NCI-H1436 treated with DMSO at 0.1 percent for 48 hours (cell line): ENCODE measurements at places on chromosomes 12 and 14.

DNA sequence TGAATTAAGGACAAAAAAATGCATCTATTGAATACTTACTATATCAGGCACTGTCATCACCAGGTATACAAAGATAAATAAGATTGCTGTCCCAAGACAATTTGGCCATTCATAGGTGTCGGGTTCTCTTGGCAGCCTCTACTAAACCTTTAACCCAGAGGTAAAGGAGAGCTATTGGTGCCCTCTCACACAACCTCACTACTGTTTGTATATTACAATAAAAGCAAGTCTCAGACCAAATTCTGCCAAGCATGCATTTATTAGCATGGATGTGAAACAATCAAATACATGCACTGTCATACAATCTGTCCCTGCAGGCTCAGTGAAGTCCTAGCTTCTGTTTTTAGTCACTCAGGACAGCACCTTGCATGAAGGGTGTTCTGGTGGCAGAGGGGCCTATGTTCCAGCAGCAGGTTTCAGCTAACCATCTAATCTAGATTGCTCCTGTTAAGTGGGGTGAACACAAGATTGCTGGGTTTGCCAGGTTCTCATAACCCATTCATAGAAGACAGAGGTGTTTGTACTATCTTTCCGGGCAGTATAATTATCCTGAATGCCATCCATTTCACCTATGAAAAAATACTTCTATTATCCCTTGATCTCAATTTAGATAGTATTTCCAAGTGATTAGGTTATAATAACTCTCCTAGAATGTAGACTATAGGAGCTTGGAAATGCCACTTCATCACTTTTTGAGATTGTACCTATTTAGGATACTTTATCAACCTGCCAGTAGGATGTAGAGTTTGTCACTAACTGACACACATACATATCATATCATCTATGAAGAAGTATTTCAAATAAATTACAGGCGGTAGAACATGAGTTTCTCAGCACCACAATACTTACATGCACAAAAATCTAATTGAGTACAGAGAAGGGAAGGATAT, 254.0 kb upstream of the KRR1 start:
- no peak for DNase-seq

DNA sequence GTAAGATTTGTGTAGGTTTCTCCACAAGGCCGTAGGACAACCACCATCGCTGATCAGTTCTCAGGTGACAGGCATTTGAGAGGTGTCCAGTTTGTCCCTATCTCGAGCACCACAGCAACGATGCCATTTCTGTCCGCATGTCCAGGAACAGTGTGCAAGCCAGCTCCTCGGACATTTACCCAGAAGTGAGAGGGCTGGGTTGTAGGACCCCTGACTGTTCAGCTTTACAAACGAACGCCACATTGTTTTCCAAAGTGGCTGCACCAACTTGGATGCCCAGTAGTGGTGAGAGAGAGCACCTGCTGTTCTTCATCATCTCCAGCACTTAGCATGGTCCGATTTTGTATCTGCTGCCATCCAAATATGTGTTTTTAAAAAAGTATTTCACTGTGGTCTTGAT, 38.6 kb downstream of the CYP46A1 start:
- no peak for DNase-seq

DNA sequence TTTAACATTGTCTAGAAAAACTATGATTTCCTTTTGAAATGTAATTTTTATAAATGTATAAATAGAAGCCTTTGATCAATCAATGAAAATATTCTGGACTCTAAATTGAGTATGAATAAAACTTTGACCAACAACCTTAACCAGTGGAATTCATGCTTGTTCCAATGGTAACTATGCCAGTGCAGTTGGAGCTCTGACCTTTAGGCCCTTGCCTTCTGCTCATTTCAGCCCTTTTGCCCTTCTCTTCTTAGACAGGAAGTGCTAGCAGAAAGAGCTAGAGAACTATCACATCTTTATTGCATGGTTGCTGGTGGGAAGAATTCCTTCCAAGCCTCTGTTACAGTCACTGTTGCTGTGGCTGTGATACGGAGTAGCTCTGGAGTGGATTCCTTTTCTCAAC, 39.7 kb downstream of the TTC8 start:
- no peak for DNase-seq

DNA sequence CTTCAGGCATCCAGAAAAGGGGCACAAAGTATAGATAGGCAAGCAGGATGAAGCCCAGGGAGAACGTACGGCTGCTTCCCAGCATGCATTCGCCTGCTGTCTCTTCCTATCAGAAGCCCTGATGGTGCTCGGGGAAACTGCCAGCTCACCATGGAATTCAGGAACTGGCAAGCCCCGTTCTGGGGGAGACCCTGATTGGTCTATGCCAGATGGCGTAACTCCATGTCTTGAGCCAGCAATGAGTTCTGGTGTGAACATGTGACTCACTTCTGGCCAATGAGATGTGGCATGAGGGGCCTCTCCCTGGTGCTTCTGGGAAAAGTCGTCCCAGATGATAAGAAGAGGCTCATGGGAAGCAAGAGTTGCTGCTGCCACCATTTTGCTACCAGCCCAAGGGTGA, 270.8 kb downstream of the BCL11B start:
- no peak for DNase-seq

DNA sequence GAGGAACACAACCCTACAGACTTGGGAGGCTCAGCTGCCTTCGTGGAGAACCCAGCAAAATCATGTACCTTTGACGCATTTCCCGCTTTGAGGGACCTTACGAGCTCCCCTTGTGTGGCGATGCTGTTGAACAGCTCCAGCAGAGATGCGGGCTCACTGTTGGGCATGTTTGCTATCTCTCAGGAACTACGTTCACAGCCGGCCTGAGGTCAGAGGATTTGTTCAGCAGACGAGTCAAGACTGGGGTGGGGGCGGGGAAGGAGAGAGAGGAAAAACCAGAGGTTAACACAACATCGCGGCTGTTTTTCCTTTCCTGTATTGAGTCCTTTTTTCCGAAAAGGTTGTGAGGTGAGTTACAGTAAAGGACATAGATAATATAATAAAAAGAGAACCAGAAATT, 45.9 kb downstream of the SLC25A47 start:
- DNase-seq: no peak

DNA sequence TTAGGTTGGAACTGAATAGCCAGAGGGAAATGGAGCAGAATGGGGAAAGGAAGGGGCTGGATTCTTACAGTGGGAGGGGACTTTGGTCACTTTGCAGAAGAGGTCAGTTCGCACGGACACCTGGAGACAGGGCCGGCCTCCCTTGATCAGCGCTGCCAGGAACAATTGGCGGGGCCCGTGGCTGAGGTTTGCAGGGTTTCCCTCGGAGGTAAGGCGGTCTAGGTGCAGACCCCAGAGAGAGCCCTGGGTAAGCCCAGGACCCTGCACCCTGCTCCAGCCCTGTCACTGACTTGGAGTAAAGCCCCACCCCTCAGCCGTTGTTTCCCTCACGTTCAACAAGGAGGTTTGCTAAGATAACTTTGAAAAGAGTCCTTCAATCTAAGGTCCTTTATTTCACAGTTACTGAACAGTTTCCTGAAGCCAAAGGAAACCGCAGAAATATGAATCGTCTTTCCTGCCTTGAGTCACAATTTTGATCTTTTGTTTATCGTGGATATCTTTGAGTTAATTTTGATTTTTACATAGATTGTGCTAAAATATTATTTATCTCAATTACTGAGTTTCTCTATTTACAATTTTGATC, 231.4 kb upstream of the RTL1 start:
- no peak for DNase-seq

GRCh38 chr14:38209572-38210557, 2.2 kb downstream of the SSTR1 start:
- DNase-seq: no peak

- DNase-seq: no peak
Measured at GRCh38 chr12:7948589-7949260, 12.7 kb upstream of the SLC2A3 start.

GRCh38 chr12:2051700-2052621, 826 bp upstream of the CACNA1C start:
- no peak for DNase-seq

DNA sequence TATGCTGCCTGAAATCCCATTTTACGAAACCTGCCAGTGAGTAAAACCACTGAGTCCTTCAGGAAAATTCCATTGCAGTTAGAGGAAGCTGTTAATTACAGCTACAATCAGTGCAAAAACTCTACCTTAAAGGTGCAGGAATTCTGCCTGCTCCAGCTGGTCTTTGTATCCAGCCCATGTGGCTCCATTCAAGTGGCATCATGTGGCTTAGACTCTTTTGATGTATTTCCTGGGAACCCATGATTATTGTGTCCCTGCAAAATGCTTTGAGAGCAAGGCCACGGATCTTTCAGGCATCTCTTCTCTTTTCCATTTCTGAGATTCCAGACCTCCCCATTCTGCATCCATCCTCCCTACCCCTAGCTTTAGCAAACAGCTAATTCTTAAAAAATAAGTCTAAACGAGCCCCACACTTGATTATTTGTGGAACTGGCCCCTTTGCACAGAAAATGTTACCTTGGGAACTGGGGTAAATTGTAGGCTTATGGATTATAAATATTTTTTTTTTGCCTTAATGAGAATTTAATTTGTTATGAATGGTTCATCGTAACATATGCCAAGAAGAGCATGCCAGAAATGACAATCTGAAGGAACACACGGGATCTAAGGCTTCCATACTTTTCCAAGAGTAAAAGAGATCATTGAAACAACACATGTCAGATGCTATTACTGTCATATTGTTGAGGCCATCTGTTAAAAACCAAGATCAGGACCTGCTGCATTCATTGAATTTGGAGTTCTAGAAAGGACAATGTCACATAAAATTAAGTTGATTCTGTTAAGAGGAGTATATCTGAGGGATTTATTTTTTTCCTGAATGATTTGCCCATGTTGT, 144.6 kb downstream of the TPH2 start:
- DNase-seq: no peak

DNA sequence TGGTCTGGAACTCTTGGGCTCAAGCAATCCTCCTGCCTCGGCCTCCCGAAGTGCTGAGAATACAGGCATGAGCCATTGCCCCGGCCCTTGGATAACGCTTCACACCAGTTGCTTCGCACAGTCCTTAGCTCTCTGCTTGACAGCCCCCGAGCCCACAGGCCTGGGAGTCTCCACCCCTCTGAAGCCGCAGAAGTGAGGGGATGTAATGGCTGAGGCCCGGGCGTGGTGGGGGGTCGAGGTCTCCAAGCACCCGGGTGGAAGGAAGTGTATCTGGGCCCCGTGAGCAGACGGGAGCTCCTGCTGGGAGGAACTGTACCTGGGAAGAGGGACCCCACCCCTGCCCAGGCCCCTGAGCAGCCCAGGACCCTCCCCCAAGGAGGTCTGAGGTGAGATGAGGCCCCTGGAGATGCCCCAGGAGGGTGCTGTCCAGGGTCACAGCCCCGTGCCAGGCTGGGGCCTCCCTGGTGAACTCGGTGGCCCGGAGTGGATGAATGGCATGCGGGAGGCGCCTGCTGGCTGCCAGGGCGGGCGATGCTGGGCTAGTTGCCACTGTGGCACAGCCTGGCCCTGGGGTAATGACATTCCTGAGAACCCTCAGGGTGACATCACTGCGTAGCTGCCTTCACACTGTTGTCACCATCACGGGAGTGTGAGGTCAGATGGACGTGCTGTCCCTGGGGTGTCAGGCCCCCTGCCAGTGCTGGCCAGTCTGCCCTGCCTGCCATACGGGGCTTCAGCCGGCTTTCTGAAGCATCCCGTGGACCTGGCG, 48.9 kb downstream of the KIF26A start:
- DNase-seq: no peak

- no peak for DNase-seq
Measured at GRCh38 chr14:50530794-50531365, 1.5 kb downstream of the MAP4K5 start.

- DNase-seq: no peak
Measured at GRCh38 chr12:89433634-89434033, 81.3 kb upstream of the DUSP6 start.

- DNase-seq: no peak
Measured at GRCh38 chr12:58425481-58426392, 484.4 kb downstream of the ATP23 start.

DNA sequence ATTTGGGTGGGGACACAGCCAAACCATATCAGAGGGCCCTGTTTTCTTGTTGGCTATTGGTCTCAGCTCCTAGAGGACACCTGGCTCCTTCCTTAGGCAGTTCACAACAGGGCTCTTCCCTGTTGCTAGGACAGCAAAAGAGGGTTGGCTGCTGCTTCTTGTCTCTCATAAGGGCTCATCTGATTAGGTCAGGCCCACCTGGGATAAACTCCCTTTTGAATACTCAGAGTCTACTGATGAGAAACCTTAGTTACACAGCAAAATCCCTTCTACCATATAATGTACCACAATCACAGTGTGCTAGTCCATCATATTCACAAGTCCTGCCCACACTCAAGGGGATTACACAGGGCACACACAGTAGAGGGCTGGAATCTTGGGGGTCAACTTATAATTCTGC, 49.7 kb downstream of the PPM1H start:
- DNase-seq: no peak

- no peak for DNase-seq
Measured at GRCh38 chr12:113103756-113104450, 31.7 kb downstream of the RASAL1 start.

DNA sequence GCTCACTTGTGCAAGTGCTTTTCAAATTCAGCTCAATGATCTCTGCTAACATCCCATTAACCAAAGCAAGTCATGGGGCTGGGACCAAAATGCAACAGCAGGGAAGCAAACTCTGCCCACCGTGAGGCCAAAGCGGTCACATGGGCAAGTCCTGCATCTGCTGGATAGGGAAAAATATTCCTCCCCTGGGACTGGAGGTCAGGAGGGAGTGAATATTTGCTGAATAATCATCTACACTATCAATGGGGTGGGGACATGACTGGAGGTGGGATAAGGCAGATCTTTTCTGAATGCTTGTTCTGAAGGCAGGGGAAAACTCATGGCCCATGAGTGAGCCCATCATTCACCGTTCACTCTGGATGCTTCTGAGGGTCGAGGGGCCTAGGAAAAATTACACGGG, 45.1 kb upstream of the VRK1 start:
- no peak for DNase-seq

DNA sequence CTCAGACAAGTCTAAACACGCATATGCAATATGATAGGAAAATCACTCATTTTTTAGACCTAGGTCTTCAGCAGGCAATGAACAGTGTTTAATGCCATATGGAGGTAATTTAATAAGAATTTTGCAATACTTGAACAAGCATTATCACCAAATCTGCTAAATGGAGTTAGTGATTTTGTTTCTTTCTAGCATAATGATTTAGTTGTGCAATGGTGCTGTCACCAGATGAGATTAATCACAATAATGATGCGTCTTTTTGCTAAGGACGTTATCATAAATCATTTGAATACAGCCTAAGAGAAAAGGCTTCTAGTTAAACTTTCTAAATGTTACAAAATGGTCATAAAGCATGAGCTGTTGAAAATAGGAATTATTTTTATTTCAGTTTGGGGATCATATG, 170.0 kb upstream of the SLC16A7 start:
- no peak for DNase-seq

DNA sequence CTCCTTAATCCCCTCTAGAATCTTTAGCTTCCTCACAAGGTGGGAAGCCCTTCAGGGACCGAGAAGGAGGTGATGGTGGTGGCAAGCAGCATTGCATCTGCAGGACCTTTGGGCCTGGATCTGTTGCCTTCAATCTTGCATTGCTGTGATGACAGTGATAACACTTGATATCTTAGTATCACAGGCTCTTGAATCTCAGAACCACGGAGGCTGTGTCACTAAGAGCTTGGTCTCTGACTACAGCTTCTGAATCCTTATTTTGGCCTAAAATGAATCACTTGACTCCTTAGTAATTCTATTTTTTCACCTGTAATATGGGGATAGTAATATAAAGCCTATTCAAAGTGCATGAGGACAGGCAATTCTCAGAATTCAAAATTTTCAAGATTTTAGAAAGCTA, 8.9 kb upstream of the AMN1 start:
- no peak for DNase-seq

- no peak for DNase-seq
Measured at GRCh38 chr12:93886533-93887511, 209.6 kb downstream of the CRADD start.

GRCh38 chr12:13170892-13171490, 25.5 kb upstream of the EMP1 start:
- DNase-seq: no peak
